ENCODE measurements at places on chromosomes 2 and 18.

DNA sequence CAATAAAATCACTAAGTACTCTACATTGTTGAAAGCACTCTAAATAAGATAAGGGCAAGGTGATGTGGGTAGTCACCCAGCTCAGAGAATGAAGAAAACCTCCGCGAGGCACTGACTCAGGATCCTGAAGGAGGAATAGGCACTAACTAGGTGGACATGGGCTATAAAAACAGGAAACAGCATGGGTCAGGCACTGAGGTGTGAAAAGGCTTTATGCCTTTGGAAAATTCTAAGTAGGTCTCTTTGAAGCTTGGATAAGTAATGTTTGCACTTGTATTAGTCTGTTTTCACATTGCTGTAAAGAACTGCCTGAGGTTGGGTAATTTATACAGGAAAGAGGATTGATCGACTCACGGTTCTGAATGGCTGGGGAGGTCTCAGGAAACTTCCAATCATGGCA, 161.6 kb downstream of the EPHA4 start:
- DNase-seq = no peak

GRCh38 chr2:69166812-69167468, 154.0 kb downstream of the ANTXR1 start:
- DNase-seq = no peak

DNA sequence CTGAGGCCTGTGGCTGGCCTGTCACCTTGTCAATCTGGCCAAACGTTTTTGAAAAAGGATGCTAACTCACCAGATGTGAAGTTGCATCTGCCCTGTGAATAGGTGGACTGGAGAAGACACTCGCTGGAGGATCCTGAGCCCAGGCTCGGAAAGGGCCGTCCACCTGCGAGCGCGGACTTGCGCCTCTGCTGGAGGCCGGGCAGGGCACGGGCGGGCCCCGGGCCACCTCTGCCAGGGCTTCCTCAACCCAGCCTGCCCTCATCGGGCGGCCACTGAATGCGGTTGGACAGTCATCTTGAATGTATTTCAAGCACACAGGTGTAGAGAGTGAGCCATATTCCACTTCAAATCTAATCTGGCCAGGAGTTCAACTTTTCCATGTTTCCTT, 83.9 kb downstream of the FAM210A start:
- DNase-seq = no peak

DNA sequence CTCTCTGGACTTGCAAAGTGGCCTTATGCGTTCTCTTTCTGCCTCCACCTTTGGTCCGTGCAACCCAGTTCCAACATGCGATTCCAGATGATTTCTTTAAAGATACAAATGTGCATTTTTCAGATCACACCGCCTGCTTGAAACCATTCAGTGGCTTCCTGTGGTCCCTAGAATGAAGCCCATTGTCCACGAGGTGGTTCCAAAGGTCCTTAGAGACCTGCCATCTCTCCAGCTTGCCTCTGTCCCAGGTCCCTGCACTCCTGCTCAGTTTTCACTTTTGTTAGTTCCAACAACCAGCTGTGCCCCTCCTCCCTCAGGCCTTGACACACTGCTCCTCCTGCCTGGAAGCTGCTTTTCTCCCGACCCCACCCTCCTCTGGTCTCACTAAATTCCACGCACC, 3.6 kb upstream of the INO80C start:
- no peak for DNase-seq

DNA sequence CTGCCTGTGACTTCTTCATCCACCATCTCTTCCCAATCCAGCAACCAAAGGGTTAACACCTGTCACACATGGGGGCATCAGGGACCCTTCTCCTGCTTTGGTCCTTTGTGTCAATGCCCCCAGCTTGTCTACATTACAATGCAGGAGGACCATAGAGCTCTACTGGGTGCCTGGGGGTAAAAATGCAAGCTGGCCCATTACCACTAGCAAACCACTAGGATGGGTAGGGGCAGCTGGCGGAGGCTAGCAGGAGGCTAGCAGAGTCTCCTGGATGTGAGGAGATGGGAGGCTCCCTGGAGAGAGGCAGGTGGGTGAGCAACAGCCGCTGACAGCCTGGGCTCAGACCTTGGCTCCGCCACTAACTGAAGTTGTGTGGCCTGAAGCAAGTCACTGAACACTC, 153.4 kb upstream of the SKOR2 start:
- DNase-seq = no peak

- no peak for DNase-seq
These were observed 224.9 kb upstream of the EPAS1 start for GRCh38 chr2:46072101-46072820.

DNA sequence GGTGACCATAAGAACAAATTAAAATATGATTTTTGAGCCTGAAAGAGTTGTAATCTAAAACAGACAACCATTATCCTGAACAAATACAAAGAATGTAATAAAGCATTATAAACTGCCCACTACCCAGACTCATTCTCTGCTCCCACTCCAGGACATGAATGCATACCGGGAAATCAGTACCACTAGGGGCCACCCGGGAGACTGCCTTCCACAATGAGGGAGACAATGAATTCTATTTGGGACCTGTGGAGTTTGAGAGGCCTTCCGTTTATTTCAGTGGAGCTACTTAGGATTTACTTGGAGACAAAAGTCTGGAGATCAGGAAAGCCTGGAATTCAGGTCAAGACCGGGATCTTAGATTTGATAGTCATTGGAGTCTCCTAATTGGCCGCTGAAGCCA, 50.0 kb downstream of the NAB1 start:
- DNase-seq = no peak

All from activated CD4-positive, alpha-beta T cell treated with anti-CD3 and anti-CD28 coated beads for 4 hours (primary cell).